Gastroesophageal sphincter (tissue), 4 donors: ENCODE measurements at places on chromosomes 6 and 20. TPM values are rescaled to one million over a fixed set of nuclear protein-coding genes. Genes with fewer than 3 reads are reported as not detected.
A peak's percentile ranks its signal among the peaks of the same experiment; 100 is the strongest.

GRCh38 chr6:12729467-12729866 lies 12.9 kb downstream of the PHACTR1 start:
- ATAC-seq, result no peak

DNA sequence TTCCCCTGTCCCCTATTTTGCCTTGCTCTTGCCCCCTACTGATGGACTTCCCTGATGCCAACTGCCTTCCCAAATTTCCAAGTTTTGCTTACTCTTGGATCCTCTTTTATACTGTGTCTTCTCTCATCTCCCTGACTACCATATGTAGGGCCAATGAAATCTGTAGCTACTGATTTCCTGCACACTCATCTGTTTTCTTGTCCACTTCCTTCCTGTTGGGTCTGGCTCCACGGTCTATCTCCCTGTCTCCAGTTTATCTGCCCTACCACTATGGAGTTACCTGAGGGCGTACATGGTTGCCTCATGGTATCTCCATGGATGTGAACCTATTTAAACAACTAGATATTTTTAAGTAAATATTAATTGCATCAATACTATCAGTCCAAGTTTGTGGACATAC lies 140.3 kb upstream of the MCHR2 start:
- ATAC-seq, result no peak

- ATAC-seq, result no peak
Observed at GRCh38 chr20:46030284-46031013, 1.4 kb downstream of the SLC12A5 start.

- ATAC-seq, result no peak
Observed at GRCh38 chr6:163098827-163099479, 315.6 kb upstream of the QKI start.

DNA sequence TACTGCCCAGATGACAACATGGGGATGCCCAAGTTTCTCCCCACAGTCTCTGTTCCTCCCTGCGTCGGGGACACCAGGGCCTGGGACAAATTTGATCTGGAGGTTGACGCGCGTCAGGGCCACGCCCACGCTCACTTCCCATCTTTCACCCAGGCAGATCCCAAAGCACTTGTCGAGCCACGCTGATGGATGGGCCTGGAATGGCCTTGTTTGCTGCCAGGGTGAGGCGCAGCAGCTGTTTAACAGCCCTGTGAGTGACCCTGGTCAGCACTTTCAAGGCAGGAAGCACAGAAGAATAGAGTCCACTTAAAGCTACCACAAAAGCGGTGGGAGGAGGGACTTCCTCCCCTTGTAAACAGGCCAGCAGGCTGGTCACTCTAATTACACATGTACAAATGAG lies 324.7 kb upstream of the JARID2 start:
- peak; percentile 78 for ATAC-seq

DNA sequence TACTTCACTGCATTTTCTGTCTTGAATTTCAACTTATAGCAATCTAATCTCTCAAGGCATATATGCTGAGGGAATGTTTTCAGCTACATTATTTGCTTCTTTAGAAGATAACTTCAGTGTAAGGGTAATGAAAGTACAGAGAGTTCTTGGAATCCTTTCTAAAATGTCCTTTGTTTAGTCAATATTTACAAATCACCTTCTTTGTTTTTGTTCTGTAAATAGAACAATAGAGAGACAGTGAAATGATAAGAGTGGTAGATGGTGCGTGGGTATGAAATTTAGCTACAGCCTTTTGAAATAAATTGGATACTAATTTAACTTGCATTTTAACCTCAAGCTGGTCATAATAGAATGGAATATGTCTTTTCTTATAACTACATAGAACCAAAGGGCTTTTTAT lies 171.1 kb upstream of the MARCKS start:
- ATAC-seq, result no peak

DNA sequence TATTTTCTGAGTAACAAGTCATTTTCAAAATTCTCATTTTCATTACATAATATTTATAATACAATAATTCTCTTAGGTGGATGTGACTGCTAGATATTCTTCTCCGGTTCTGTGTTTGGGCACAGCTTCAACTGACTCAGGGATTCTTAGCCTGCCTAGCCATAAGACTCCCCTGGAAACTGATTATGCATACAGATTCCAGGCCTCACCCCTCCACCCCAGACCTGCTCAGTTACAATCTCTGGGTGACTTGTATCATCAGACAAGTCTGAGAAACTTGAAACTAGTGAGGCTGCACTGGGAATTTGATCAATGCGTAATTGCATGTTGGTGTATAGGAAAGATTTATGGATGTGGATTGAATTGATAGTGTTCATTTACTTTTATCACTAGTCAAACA lies 25.4 kb downstream of the FLRT3 start:
- no peak for ATAC-seq

DNA sequence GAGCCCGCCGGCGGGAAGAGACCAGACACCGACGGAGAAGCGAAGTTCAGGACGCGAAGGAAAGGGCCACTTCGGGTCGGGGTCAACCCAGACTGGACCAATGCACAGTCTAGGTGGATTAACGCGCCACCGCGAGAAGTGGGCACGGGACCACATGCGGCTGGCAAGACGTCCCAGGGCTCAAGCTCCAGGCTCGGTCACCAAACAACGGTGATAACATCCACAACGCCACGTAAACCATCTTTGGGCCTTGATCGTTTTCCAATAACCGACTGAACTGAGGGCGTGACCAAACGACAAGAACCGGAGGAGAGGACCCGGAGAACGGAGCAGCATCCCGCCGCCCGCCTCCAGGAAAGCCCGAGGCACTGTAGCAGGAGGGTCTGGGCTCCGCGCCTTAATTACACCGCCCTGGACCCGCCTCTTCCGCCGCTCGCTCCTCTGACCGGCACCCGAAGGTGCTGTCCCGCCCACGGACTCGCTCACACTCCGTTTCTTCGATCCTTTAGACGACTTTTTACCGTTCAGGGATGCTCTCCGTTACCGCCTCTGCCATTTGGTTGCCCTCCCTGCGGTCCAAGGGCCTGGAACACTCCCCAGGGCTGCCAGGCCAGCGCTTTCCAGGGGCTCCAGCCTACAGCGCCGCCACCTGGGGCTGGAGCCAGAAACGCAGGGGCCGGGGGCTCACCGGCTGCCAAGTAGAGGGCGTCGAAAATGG lies 44.1 kb downstream of the DPPA5 start:
- peak; percentile 92 for ATAC-seq

DNA sequence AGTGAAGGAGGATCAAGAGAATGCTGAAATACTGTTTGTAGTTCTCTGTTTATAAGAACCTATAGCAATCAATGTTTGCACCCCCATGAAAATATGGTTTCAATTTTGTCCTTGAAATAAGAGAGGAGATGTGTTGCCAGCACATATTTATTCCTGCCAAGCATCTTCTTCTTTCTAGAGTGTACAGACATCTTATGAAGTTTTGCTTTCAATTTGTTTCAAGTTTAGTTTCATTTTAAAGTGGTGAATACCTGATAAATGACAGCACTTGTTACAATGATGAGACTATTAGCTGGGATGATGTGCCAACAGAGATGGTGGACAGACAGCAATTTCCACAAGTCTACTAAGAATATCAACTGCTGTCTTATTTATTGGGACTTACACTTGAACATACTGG lies 39.2 kb upstream of the CENPW start:
- ATAC-seq, result no peak

GRCh38 chr6:165769401-165769800 lies 106.4 kb upstream of the PDE10A start:
- ATAC-seq, result no peak

DNA sequence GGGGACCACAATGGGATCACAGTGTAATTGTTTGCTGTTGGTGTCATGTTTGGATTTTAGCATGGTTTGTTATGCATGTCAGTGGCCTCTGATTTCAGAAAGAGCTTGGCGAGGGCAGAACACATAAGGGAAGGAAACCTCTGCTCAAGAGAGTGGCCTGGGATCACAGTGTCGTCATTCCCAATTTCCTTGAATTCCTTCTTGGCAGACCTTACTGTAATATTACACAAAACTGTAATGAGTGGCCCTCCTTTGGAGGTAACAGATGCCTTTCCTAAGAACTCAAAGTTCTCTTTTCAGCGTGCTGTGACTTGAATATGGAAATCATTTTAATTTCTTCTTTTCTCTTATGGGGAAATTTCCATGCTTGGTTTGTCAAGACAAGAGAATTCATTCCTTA lies 46.9 kb downstream of the JAG1 start:
- ATAC-seq, result peak; percentile 57

DNA sequence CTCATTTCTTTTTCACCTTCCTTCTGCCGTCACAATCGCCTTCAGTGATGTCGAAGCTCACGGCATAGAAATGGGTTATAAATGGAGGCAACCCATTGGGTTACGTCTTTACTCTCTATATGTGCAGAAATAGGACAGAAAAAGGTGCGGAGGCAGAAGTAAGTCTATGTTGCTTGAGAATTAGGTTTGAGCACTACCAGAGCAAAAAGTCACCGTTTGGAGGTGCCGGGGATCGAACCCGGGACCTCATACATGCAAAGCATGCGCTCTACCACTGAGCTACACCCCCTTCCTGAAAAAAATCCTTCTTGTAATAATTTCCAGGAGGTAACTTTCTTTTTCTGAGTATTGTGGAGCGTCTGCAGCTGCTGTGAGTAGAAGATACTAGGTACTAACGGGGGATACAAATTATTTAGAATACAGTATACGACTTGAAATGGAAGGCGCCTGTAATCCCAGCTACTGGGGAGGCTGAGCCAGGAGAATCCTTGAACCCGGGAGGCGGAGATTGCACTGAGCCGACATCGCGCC lies 134.2 kb downstream of the TRIM27 start:
- no peak for ATAC-seq

DNA sequence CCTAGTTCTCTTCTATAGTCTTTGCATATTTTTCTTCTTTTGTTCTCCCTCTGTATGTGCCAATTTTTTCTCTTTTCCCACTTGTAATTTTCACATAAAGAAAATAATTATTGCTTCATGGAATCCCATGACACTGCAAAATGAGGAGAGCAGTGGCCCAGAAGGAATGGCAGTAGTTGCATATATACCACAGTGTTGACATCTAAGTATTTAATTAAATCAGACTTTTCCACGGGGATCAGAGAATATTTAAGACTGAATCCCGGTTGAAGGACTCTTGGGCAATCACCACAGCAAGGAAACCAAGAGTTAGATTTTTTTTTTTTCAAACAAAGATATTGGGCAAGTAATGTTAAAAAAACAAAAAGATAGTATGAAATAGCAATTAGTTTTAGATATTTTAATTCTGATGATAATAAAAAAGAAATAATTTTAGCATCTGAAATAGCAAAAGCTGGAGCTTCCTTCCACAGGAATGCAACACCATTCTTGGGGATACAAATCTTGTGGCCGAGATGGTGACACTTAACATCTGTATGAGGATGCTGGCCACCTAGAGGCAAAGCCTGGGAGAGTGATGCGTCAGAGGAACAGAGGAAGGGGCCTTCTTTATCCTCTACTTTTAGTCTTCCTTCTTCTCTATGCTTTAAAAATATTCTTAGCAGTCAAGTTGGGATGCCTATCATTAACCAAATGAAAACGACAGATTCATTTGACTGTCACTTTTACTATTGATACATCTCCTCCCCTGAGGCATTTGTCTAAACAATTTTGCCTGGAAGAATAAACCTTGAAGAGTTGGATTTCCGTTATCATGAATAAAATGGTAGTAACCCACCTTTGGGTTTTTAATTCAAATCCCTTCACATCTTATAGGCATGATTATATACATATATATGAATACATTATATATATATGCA lies 356.2 kb downstream of the GJA1 start:
- ATAC-seq, result no peak

DNA sequence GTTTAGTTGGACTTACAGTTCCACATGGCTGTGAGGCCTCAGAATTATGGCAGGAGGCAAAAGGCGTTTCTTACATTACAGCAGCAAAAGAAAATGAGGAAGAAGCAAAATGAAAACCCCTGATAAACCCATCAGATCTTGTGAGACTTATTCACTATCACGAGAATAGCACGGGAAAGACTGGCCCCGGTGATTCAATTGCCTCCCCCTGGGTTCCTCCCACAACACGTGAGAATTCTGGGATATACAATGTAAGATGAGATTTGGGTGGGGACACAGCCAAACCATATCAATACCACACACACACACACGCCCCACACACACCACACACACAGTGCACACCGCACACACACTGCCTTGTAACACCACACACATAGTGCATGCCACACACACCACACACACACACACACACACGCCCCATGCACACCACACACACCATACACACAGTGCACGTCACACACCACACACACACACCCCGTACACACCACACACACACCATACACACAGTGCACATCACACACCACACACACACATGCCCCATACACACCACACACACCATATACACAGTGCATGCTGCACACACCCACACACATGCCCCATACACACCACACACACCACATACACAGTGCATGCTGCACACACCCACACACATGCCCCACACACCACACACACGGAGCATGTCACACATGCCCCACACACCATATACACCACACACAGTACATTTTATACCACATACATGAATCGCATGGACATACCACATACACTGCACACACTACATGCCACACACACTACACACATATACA lies 310.5 kb downstream of the TAF4 start:
- no peak for ATAC-seq

DNA sequence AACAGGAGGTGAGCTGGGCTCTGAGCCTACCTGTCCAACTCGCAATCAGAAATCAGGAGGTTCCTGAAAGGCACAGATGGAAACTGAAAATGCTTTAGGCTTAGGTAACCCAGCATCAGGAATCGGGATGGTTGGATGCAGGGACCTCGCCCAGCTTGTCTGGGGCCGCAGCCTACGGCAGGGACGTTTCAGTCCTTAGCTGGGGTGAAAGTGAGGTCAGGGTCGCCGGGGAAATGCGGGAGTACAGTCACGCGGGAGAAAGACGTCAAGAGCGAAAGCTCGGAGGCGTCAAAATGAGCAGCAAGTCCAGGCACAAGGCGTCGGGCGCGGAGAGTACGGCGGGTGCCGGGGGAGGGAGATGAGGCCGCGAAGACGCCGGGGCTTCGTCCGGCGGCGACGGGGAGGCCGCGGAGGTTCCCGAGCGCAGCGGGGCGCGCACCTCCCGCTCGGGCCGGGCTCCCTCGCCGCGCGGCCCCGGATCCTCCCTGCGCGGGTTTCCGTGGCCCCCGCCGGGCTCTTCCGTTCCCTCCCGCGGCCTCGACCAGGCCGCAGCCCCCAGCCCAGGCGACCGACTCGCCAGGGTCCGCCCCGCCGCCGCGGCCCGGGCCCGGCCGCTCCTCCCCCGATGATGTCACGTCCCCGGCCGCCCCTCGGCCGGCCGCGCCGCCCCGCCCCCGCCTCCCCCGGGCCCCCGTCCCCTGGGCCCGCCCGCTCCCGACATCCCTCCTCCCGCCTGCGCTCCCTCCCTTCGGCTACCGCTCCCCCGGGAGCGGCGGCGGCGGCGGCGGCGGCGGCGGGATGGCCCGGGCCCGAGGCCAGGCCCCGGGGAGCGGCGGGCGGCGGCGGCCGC lies at the start of gene EBF4:
Gene EBF4 (plus strand): TSS at position 745 of the 850 bp plus-strand sequence. CDS start 866 bp downstream, outside the sequence.
- peak; percentile 84 for ATAC-seq

Gene PBOV1
- total RNA-seq, result not detected

Gene IL20RA
- 3.3 TPM for total RNA-seq

Gene ADGB
- total RNA-seq, result not detected

Gene BPIFB2
- 138 TPM for total RNA-seq

Gene LST1
- total RNA-seq, result 7.5 TPM

Gene SYCP2L
- 0.40 TPM for total RNA-seq

Gene PEX6
- 23.5 TPM for total RNA-seq
